HepG2 (cell line): ENCODE measurements at places on chromosomes 7 and 10. TPM values are rescaled to one million over a fixed set of nuclear protein-coding genes. Genes with fewer than 3 reads are reported as not detected.

DNA sequence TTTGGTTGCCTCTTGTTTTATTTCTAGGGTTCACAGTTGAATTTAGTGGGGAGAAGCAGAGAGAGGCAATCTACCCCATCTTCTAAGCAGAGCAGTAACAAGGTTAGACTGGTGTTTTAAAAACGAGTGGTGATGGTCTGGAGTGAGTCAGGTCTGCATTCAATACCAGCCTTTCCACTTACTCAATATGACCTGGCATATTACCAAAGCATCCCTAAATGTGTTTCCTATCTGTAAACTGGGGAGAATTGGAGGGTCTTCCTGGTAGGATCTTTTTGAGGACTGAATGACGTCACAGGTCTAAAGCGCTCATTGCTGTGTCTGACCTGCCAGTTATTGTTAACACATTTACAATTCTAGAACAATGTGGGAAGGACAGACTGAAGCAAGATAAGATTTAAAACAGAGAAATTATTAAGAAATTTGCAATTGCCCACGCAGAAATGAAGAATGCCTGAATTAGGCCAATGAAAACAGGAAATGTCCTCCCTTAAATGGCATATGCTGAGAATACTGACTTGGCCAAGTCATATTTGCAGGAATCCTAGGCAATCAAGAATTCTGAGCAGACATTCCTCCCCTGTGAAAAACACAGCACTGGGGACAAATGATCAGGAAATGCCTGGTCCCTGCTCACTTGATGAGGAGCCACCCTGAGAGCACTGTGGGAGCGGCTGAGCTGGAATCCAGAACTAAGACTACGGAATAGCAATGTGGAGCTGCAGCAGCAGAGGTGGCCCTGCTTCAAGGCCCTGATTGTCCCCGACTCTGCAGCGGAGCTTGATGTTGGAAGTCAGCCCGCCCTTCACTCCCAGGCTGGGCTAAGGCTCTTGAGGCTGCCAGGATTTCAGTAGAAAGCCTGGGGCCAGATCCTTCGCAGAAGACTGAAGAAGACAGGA is 184.5 kb upstream of the CXCL12 start:
- no peaks in the 10 kb centered on the region for H3K27me3 ChIP-seq
- no peak overlapping the region for H3K27ac ChIP-seq
- H3K4me1 ChIP-seq = no peaks in the 10 kb centered on the region
- H3K4me3 ChIP-seq = no peak overlapping the region
- DNase-seq = no peak

GRCh38 chr10:16853201-16853600 is 36.0 kb upstream of the RSU1 start:
- H3K36me3 ChIP-seq = no peaks in the 10 kb centered on the region
- no peak overlapping the region for H3K27ac ChIP-seq
- H3K27me3 ChIP-seq = no peaks in the 10 kb centered on the region
- no peaks in the 10 kb centered on the region for H3K4me1 ChIP-seq
- H3K4me3 ChIP-seq = no peak overlapping the region

- H3K27me3 ChIP-seq = no peaks in the 10 kb centered on the region
- no peak overlapping the region for H3K27ac ChIP-seq
- H3K36me3 ChIP-seq = no peaks in the 10 kb centered on the region
- no peaks in the 10 kb centered on the region for H3K4me1 ChIP-seq
Observed at GRCh38 chr10:4651404-4652037, 174.5 kb upstream of the AKR1E2 start.

DNA sequence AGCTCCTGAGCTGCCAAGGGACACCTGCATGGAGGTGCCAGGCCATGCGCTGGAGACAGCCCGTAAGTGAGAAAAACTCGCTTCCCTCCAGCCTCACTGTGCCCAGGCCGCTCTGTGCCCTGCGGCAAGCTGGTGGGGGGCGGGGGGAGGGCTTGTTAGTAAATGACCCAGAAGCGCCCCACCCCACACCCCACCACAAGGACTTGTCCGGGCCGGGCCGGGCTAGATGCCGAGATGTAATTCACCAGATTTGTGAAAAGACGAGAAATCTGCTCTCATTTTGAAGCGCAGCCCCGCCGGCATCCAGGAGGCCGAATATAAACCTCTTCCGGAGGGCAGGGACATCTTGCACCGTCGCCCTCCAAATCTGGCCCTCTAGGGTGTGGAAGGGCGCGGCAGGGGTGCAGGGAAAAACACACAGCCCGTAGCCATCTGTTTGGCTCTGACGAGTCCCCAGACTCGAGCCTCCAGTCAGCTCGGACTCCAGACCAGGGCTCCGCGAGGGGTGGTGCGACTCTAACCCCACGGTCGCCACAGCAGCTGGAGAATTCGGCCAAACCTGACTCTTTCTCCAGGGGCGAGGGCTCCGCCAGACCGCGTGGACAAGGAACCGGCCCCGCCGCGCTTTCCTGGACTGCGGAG is 14.8 kb downstream of the TLX1 start:
- H3K4me1 ChIP-seq = peaks cover 12% of the 10 kb centered on the region
- H3K27me3 ChIP-seq = peaks cover 83% of the 10 kb centered on the region
- H3K4me3 ChIP-seq = no peak overlapping the region
- H3K36me3 ChIP-seq = no peaks in the 10 kb centered on the region

DNA sequence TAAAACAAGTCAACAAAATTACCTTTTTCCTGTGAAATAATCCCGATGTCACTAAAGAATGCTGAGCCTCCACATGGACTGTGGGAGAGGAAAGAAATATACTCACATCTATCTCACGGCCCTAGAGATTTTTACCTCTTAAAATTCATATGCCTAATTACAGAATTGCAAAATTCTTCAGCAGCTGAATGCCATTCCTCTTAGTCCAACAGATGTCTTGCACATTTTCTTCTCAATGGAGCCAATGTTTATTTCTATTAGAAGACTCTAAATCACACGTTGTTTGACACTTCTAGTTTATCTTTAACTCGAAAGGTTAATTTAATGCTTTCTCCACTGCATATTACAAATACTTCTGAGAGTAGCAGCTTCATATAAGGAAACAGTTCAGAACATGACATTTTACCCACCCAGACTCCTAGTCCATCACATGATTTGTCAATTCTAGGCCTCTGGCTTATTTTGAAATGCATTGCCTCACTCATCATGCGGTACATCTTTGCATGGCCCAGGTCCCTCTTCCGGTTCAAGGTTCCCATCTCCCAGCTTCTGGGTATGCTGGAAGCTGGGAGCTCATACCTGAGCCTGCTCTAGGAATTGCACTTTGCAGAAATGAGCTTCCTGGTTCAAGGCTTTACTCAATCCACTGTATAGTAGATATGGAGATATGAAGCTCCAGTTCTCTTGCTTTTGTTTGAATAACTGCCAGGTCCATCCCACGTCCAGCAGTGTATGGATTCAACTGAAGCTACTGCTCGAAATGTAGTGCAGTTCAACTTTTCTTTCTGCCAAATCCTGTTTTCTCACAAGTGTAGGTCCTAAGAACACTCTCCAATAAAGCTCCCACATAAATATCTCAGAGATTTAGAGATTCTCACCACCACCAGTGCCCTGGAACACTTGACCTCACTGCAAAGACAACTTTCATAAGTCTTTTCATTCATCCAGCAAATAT is 306.2 kb downstream of the GPR37 start:
- no peak overlapping the region for H3K4me3 ChIP-seq
- no peaks in the 10 kb centered on the region for H3K27me3 ChIP-seq
- H3K4me1 ChIP-seq = peaks cover 26% of the 10 kb centered on the region

GRCh38 chr10:10545771-10546170 is 471.9 kb upstream of the CELF2 start:
- H3K36me3 ChIP-seq = no peaks in the 10 kb centered on the region
- no peaks in the 10 kb centered on the region for H3K27me3 ChIP-seq
- no peak for DNase-seq
- no peak overlapping the region for H3K4me3 ChIP-seq

DNA sequence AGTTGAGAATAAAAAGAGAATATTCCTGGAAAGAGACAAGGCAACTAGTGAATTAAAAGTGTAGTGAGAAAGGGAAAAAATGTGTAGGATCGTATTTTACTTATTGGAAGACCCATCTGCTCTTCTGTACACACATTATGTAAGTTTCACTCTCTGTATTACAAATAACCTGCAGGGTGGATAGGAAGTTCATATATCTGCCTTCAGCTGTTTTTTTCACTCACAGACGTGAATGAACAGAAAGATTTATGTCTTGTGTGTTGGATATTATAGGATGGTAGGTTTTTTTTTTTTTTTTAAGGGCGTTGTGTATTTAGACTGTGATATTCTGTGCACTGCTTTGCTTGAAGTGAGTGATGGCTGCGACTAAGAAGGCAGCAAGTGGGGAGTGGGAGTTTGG is 266.5 kb downstream of the AUTS2 start:
- DNase-seq = no peak
- no peaks in the 10 kb centered on the region for H3K4me1 ChIP-seq
- no peak overlapping the region for H3K27ac ChIP-seq
- no peaks in the 10 kb centered on the region for H3K36me3 ChIP-seq
- H3K4me3 ChIP-seq = no peak overlapping the region
- H3K27me3 ChIP-seq = no peaks in the 10 kb centered on the region

GRCh38 chr7:25029075-25029474 is 49.1 kb upstream of the OSBPL3 start:
- H3K27ac ChIP-seq = peak overlapping the region; percentile 14
- DNase-seq = no peak
- H3K4me3 ChIP-seq = no peak overlapping the region
- no peaks in the 10 kb centered on the region for H3K36me3 ChIP-seq

GRCh38 chr7:77409005-77409738 is 7.0 kb downstream of the GSAP start:
- H3K27me3 ChIP-seq = no peaks in the 10 kb centered on the region
- H3K36me3 ChIP-seq = no peaks in the 10 kb centered on the region
- peak; percentile 95 for DNase-seq
- peak overlapping the region; percentile 16; the same call in 1 of the 2 replicates for H3K4me3 ChIP-seq

- no peak overlapping the region for H3K4me3 ChIP-seq
- no peak overlapping the region for H3K27ac ChIP-seq
- no peaks in the 10 kb centered on the region for H3K36me3 ChIP-seq
- peaks cover 7% of the 10 kb centered on the region for H3K4me1 ChIP-seq
Observed at GRCh38 chr7:117092785-117093184, 139.5 kb downstream of the ST7 start.

DNA sequence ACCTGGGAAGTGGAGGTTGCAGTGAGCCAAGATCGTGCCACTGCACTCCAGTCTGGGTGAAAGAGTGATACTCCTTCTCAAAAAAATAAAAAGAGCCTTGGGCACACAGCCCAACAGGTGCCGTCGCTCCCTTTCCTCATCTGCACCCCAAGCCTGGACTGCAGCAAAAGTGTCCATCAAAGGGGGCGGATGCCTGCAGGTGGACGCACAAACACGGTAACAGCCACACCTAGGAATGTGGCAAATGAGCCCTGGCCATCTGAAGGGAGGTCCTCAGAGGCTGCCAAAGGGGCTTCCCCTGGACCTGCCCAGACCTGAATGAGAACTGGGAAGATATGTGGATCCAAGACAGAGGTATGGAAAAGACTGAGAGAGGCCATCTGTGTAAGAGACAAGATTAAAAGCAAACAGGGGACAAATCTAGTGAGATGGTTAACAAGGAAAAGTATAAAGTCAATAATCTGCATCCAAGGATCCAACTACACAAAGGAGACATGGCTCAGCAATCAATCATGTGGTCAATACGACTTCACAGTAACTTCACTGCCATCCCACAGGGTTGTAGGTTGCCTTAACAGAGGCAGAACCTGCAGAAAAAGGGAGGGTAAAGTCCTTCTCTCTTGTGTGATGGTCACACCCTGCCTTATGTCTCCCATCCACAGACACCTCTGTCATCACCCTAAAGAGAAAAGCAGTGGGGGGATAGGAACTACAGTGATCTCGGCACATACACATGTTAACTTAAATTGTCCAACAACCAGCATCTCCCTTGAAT is 25.4 kb downstream of the DRGX start:
- DNase-seq = no peak
- H3K36me3 ChIP-seq = no peaks in the 10 kb centered on the region
- no peaks in the 10 kb centered on the region for H3K4me1 ChIP-seq
- H3K27ac ChIP-seq = no peak overlapping the region
- no peak overlapping the region for H3K4me3 ChIP-seq

DNA sequence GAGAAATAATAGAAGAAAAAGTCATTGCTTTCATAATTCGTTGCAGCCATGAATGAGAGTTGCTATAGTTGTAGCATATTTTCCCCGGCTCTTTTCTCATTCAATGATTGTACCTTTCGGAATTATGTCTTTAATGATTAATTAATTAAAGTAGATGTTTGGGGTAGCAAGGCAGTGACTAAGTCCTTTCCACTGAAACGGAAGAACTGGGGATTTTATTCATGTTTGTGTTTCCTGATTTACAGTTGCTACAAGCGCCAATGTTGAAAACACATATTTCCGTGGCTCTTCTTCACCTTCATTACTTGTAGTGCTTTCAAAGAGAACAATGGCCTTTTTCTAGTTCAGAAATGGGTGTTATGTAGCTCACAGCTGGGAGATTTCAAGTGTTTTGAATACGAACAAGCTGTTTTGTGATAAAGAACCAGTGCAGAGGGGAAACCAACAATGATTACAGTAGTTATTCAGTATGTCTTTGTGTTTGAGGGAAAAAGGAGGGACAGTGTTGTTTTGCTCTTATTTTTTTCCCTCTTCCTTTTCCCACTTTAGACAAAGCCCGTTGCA is 153.5 kb downstream of the NSUN6 start:
- DNase-seq = no peak
- no peaks in the 10 kb centered on the region for H3K4me1 ChIP-seq
- H3K27ac ChIP-seq = no peak overlapping the region
- no peaks in the 10 kb centered on the region; the same call in none of the 2 replicates for H3K27me3 ChIP-seq

DNA sequence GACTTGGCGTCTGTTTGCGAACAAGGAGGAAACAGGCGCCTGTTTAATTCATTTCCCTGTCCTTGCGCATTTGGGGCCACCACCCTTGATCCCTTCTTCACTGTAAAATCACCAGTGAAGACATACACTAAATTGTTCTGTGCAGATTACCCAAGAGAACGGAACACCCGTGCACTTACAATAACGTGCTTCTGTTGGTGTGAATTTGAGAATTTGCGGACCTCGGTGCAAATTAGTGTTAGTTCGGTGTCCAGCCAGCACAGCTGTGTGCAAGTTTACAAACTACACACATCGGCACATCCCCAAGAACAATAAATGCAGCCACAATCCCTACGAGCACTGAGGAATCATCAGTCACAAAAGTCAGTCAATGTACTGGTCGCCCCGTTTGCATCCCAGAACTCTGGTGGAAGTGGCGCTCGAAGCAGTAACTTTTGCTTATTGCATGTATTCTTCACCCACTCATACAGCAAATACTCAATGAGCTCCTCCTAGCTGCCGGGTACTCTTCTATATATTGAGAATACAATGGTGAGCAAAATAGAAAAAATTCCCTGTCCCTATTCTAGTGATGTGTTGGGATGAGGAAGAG is 786 bp upstream of the CNOT4 start:
- H3K36me3 ChIP-seq = no peaks in the 10 kb centered on the region
- peak overlapping the region; percentile 44 for H3K27ac ChIP-seq
- H3K4me1 ChIP-seq = peaks cover 31% of the 10 kb centered on the region

GRCh38 chr7:18877874-18878273 is 239.6 kb downstream of the TWIST1 start:
- H3K27ac ChIP-seq = no peak overlapping the region
- no peaks in the 10 kb centered on the region for H3K4me1 ChIP-seq
- no peak for DNase-seq
- no peaks in the 10 kb centered on the region for H3K27me3 ChIP-seq

LRRD1 gene
- total RNA-seq = not detected in 2 replicates

SPDYE8 gene
- total RNA-seq = not detected in 2 replicates

SPDYE2B gene
- total RNA-seq = not detected in 2 replicates

RPP38 gene
- total RNA-seq = 16.4 and 17.7 TPM in 2 replicates

NPC1L1 gene
- total RNA-seq = 3.8 and 4.8 TPM in 2 replicates

ZSCAN25 gene
- 16.3 and 16.8 TPM in 2 replicates for total RNA-seq

TUBB8 gene
- total RNA-seq = 0.24 and 0.31 TPM in 2 replicates

CFAP58 gene
- not detected in 2 replicates for total RNA-seq
